Activated CD4-positive, alpha-beta T cell treated with anti-CD3 and anti-CD28 coated beads for 24 hours (primary cell): ENCODE measurements at places on chromosomes 7 and 10.

DNA sequence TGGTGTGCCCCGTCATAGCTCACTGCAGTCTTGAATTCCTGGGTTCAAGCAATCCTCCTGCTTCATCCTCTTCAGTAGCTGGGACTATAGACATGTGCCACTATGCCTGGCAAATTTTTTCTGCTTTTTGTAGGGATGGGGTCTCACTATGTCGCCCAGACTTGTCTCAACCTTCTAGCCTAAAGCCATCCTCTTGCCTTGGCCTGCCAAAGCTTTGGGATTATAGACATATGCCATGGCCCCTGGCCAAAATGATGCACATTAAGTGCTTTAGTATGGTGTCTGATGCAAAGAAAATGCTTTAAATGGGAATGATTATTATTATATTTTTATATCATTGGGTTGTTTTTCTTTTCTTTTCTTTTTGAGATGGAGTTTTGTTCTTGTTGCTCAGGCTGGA, 33.2 kb upstream of the VCL start:
- DNase-seq, result no peak

DNA sequence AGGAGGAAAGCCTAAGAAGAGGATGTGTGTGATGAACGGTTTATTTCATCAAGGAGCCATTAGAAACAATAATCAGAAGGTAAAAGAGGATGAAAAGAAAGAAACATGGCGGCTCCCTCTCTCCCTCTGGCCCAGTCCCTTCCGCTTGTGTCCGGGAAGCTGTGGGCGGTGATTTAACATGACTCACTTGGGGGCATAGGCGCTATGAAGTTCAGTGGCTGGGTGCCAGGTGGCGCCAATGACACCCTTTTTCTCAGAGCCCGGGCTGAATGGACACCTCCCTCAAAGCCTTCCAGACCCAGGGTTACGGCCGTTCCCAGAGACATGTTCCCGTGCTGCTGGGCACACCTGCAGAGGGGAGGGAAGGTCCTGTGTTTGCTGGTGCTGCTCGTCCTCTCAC, 244.0 kb downstream of the SKAP2 start:
- DNase-seq, result no peak

DNA sequence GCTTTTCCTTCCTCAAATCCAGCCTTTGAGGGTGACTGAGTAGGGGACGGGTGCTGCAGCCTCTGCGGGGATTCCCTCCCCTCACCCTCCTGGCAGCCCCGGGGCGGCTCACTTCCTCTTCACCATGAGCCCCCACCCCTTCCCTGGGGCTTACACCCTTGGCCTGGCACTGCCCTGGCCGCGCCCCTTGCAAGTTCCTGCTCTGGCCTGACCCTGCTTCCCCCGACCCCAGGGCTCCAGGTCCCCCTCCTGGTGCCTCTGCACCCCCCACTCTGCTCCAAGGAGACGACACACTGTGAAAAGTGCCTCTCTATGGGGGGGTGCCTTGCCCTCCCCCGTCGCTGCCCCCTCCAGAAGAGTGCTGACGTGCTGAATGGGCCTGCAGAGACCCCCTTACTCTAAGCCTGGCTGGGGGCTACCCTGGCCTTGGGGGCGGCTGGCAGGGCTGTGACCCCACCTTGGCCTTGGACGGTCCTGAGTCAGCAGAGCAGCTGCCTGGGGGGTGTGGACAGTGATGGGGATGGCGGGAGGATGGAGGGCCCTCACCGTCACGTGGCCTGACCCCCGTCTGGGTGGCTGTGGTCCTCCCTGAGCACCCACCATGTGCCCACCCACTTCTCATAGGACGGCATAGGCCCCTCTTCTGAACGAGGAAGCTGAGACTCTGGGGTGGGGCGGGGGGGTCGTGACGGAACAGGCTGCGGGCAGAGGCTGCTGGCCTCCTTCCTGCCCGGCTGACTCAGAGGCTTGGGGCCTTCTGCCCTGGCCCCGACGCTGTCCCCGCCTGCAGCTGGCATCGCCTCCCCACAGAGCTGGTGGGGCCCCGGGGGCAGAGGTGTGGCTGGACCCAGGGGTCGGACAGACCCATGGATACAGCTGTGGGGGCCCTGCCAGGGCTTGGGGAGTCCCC, 9.8 kb downstream of the LFNG start:
- no peak for DNase-seq

DNA sequence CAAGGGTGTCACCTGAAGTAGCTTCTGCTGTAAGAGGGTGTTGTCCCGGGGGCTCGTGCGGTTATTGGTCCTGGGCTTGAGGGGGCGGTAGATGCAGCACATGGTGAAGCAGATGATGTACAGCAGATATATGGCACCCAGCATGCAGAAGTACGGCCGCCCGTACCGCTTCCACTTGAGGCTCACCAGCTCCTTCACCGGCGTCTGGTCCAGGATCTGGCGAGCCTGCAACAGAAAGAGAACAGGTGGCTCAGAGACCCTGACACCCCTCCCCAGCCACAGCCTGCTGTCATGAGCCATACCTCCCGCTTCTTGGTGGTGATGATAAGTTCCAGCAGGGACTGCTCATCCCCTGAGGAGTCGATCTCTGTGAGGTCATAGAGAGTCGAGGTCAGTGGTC, 10.1 kb downstream of the TRPV6 start:
- no peak for DNase-seq

- no peak for DNase-seq
Measured at GRCh38 chr10:127441350-127442219, 107.5 kb upstream of the NPS start.

GRCh38 chr7:25967278-25968204, 184.5 kb upstream of the NFE2L3 start:
- DNase-seq, result no peak

DNA sequence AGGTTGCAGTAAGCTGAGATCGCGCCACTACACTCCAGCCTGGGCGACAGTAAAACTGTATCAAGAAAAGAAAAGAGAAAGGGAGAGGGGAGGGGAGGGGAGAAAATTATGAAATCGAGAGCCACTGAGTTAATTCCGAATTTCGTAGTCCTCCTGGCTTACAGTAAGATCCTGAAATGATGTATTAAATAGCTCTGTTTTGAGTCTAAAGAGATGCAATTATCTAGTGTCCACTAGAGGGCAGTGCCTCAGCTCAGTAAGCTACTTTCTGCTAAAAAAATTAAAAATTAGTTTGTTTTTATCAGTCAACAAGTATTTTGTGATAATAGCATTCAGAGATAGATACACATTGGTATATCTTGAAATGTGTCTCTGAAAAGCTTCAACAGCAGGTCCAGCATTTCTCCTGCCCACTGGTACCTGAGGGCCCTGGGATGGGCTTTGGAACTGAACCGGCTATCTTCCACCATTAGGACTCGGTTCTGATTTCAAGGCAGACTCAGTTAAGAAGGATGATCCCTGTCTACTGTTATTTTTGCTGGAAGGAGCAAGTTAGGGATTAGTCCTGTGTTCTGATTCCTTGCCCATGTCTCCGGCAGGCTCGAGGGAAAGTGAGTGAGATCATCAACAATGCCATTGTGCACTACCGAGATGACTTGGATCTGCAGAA, 19.5 kb downstream of the TSPAN33 start:
- no peak for DNase-seq

- no peak for DNase-seq
Measured at GRCh38 chr10:124619195-124619594, 125.0 kb downstream of the FAM53B start.

DNA sequence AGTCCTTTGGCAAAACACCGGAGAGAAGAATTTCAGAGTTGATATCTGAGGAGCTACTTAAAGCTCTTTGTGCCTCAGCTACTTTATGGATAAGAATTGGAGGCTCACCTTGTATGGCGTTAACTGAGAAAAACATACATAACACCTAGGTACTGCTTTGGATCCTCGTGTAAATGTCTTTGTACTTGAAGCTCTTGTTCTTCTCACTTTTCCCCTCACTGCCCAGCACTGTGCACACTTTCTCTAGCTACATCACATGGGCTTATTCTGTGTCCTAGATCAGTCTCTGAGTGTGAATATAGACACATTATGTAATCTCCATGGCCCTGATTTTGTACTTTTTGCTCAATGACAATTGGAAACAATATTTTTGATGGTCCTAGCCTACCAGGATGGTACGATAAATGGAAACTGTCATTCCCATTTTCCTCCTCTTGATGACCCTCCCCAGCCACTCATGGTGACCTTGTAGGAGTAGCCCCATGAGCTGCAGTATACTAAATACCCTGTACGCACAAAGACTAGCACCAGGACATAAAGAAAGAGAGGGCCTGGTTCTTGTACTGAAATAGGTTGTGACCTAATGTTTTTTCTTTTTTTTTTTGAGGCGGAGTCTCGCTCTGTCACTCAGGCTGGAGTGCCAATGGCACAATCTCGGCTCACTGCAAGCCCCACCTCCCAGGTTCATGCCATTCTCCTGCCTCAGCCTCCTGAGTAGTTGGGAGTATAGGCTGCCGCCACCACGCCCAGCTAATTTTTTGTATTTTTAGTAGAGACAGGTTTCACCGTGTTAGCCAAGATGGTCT, 22.1 kb downstream of the STAMBPL1 start:
- no peak for DNase-seq

DNA sequence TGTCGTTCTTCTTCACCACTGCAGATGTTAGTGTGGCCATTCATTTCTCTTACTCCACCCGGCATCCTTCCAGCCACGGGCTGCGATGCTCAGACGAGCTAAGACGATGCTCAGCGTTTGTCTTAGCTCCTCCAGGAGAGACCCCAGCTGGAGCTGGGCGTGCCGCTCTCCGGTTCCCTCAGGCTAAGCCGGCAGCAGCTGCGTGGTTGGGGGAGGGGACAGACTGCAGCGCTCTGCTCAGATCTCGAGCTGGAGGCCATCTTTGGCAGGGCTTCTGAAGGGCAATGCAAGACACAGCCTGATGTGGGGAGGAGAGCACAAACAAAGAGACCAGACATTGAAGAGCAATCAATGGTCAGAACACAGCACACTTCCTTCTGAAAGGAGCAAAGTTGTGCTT, 4.8 kb downstream of the INA start:
- DNase-seq, result no peak

DNA sequence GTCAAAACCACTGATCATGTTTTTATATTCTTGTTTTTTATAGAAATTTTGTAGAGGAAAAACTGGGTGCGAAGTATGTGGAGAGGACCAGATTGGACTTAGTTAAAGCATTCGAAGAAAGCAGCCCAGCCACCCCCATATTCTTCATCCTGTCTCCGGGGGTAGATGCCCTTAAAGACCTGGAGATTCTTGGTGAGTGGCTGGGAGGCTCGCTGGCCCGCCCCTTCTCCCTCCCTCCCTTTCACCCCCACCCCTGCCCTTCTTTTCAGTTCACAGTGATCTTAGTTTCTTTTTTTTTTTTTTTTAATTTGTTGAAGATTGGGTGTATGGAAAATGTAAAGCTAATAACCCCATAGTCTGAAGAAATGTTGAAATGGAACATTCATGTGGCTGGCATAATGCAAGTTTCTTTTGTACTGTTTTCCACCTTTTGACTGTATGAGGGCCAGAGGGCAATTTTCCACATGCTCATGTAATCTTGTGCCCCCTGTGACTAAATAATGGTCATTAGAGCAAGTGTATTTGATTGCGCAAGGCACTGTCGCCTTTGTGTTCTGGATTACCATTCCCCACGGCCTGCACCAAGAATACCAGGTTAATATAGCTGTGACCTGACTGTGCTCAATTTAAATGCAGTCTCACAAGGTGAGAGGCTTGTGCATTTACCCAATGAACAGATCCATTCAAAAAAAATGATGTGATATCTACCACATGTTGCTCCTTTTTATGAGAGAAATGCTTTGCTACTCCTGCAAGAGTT, 77.7 kb downstream of the CDCA7L start:
- DNase-seq, result no peak

- DNase-seq, result no peak
Measured at GRCh38 chr10:77398558-77398957, 239.1 kb downstream of the KCNMA1 start.

DNA sequence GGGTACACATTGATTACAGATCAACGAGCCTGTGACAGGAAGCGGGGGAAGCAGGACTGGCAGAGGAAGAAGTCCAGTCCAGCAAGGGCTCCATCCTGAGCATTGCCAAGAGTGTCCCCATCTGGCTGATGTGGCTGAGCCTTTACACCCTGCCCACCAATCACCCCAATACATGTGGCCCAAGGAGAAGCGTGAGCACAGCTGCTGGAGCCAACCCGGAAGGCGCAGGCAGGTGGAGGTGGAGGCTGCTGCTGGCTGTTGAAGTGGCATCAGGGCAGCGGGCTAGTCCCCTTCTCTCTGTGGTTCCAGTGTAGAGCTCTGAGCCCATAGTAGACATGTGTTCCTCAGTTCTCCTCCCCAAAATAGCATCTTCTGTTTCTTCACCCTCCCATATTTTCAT, 6.8 kb upstream of the AMPH start:
- no peak for DNase-seq

DNA sequence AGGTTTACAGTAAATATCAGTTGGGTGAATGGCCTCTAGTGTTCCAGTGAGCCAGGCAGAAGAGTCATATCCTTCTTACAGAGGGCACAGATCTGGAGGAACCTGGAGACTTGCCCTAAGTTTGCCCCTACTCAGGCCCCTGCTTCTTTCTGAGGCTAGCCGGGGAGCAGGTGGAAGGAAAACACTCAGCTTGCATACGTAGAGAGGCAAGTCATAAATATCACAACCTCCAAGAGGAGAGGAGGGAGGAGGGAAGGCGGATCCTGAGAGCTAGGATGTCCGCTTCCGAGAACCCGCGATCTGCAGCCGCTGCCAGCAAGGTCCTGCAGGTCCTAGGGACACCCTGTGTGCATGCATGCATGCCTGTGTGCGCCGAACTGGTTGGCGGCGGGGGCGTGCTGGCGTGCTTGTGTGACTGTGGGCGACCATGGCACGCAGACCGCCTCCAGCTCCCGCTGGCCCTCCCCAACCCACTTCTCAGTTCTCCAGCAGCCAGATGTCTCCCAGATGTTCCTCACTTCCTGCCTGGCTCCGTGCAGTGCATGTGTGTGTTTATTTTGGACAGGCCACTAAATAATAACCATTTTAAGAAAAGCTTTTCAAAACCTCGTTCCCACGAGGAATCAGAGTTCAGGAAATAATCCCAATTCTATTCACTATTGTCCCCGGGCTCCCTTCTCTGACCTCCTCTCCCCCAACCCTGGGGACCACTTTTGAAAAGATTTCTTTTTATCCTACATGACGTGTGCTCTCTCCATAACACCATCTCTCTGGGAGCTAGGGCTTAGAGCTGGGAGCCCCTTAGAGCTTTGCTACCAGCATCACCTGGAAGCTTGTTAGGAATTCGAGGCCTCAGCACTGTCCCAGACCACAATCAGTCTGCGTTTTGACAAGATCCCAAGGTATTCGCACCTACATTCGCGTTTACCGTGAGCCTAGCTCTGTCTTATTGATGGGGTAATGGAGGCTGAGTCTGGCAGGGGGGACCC, 32.4 kb downstream of the UNC5B start:
- DNase-seq, result no peak

DNA sequence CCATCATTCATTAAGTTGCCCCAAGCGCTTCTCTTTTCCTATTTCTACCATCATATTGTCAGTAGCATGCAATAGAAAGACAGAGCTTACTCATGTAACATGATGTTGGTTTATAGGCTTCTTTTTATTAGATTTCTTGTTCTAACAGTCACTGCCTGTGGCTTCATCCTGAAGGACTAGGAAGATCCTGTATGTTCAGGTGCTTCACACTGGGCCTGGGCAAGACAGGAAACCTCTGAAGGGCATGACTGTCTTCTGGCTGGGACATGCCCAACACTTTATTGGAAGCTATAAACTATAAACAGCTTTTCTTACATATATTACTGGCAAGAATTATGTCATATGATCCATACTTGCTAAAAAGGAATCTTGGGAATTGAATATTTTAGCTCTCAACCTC, 258.4 kb upstream of the AKR1E2 start:
- DNase-seq, result no peak
